ENCODE measurements at places on chromosomes 7 and 10. TPM values are rescaled to one million over a fixed set of nuclear protein-coding genes. Genes with fewer than 3 reads are reported as not detected.

The ASIC3 gene
- 0.53 TPM for total RNA-seq

GRCh38 chr10:91432175-91432574 lies 22.0 kb downstream of the HECTD2 start:
- DNase-seq, result no peak

The TRIL gene
- total RNA-seq, result not detected

GRCh38 chr10:61423178-61423577 lies 30.0 kb downstream of the TMEM26 start:
- no peak for DNase-seq

- no peak for DNase-seq
Observed at GRCh38 chr10:110613341-110613995, 30.7 kb upstream of the RBM20 start.

DNA sequence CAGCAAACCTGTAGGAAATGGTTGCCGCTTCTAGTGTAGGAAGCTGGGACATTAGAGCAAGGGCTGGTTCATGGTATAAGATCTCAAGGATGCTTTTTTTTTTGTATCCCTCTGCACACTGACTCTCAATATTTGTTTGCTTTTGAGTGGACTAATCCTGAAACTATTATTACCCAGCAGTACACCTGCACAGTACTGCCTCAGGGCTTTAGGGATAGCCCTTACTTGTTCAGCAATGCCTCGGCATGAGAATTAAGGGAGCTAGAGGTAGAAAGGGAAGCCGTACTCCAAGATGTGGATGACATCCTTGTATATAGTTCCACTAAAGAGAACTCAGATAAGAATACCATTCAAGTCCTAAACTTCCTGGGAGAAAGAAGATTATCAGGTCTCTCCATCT lies 70.5 kb downstream of the COPG2 start:
- no peak for DNase-seq

DNA sequence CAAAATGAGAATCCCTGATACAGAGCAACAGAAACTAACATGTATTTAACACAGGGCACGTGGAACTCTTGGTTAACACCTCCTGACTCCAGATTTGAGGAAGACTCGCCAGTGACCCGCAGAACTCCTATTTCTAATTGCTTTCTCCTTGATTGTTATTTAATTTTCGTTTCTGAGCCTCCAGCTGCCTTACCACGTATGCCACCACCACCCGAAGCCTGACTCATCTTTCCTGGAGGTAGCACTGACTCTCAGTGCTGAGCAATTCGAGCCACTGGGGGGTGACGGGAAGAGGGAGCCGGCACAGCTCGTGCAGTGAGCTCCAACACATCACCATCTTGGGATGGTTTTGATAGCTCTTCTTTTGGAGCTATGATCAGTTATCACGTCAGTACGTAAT lies 273.9 kb upstream of the MGMT start:
- DNase-seq, result no peak

The IFIT2 gene
- total RNA-seq, result 3.5 TPM

The NACAD gene
- total RNA-seq, result 5.9 TPM

The ZMYND11 gene
- total RNA-seq, result 113 TPM

DNA sequence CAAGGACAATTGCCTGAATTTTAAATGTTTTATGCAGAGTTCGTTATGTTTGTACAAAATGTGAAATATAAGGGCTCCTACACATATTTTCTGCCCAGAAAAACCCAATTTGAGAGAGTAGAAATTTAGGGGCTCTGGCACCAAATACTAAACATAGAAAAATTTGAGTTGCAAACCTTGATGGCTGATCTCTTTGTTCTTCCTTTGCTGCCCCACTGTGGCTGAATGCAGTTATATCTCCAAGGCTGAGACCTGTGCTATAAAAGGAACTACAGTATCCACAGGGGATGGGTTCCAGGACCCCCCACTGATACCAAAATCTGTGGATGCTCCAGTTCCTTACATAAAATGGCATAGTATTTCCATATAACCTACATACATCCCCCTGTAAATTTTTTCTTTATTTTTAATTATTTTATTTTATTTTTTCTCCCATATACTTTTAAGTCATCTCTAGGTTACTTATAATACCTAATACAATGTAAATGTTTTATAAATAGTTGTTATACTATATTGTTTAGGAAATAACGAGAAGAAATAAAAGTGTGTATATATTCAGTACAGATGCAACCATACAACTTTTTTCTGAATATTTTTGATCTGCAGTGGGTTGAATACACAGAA lies 22.5 kb downstream of the CFAP43 start:
- DNase-seq, result peak; percentile 35

All from A172 (cell line).